ENCODE measurements at places on chromosomes 1 and 21.
A peak's percentile ranks its signal among the peaks of the same experiment; 100 is the strongest.

GRCh38 chr1:54124472-54124871 is 28.3 kb downstream of the CDCP2 start:
- DNase-seq, result no peak

DNA sequence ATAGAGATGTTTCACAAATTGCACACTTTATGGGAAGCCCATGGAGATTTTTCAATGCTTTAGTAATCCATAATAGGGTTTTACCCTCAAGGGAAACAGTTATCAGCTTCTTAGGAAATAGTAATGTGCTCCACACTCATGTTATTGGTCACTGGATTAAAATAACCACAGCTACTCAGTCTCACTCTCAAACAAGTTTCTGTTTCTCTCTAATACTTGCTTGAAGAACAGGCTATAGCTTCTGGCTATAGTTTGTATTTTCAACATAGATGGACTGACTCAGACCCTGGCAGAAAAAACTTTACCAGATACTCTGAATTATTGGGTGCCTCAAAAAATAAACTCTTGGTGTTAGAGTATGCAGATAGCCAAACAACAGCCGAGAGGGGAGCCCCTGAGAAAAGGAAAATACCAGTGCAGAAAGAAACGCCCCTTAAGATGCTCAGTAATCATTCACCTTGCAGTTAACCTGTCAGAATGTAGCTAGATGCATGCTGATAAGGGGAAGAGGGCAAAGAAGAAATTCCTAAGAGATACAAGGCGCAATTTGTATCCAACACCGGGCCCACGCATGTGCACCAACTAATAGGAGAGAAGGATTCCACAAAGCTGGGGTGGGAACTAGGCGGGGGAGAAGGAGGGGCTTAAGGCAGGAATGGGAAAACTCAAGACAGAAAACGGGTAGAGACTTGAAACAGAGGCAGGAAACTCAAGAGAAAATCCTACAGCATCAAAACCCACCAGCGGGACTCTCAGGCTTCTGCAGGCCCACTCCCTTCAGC is 30.4 kb upstream of the PDE4B start:
- no peak for DNase-seq

- DNase-seq, result no peak
These were observed 77.4 kb upstream of the SLFNL1 start for GRCh38 chr1:41098730-41099460.

DNA sequence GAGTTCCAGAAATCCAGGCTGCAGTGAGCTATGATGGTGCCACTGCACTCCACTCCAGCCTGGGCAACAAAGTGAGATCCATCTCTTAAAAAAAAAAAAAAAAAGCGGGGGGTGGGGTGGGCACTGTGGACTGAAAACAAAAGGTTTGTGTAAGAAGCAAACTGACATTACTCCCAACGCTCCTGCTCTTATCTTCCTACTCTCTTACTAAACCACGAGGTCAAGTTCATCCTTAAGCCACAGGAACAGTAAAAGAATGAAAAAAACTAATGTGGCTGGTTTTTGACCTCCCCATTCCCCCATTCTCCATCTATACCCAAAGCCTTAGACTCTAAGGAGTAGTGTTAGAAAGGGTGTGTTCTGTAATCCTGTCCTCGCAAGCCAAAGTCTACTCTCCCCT is 30.8 kb downstream of the TFAP2E start:
- DNase-seq, result no peak

DNA sequence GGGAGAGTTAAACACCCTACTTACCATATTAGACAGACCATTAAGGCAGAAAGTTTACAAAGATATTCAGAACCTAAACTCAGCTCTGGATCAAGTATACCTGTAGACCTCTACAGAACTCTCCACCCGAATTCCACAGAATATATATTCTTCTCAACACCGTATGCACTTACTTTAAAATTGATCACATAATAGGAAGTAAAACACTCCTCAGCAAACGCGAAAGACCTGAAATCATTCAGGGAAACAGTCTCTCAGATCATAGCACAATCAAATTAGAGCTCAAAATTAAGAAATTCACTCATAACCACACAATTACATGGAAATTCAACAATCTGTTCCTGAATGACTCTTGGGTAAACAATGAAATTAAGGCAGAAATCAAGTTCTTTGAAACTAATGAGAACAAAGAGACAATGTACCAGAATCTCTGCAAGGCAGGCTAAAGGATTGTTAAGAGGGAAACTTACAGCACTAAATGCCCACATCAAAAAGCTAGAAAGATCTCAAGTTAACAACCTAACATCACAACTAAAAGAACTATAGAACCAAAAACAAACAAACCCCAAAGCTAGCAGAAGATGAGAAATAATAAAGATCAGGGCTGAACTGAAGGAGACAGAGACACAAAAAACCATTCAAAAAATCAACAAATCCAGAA is 19.1 kb downstream of the CD84 start:
- no peak for DNase-seq

- no peak for DNase-seq
These were observed 201.2 kb upstream of the L1TD1 start for GRCh38 chr1:61993331-61993961.

DNA sequence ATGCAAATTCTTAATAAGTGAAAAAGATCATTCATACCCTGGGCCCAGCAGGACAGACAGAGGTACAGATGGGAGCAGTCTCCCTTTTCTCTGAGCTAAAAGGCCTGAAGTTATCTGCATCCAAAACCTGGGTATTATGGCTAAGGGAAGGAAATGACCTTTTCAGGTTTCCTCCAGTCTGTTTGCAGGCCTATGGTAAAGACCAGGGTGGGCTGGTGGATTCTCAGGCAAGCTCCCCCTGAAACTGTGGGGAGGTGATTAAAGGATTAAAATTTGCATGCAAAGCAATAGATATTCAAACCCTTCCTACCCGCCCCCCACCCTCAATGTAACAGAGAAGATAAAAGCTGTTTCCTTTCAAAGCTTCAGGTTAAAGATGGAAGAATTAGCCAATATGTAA is 471.8 kb upstream of the RUNX1 start:
- no peak for DNase-seq

DNA sequence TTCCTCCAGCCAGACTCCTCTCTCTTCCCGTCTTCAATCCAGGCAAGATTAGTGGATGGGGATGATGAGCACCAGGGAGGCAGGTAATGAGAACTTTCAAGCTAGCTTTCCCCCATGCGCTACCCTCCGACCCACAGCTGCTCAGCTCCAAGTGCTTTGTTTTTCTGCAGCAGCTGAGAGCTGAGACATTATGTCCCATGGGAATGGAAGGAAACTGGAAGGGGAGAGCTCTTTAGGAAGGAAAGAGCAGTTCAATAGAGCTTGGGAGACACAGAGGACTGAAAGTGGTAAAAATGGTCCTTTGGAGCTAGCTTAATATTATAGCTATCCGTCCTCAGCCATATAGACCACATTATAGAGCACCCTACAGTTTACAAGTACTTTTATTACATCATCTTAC is 39.8 kb downstream of the RAB3B start:
- no peak for DNase-seq

GRCh38 chr1:160607011-160607671 is 27.8 kb upstream of the CD84 start:
- DNase-seq, result peak; percentile 61

DNA sequence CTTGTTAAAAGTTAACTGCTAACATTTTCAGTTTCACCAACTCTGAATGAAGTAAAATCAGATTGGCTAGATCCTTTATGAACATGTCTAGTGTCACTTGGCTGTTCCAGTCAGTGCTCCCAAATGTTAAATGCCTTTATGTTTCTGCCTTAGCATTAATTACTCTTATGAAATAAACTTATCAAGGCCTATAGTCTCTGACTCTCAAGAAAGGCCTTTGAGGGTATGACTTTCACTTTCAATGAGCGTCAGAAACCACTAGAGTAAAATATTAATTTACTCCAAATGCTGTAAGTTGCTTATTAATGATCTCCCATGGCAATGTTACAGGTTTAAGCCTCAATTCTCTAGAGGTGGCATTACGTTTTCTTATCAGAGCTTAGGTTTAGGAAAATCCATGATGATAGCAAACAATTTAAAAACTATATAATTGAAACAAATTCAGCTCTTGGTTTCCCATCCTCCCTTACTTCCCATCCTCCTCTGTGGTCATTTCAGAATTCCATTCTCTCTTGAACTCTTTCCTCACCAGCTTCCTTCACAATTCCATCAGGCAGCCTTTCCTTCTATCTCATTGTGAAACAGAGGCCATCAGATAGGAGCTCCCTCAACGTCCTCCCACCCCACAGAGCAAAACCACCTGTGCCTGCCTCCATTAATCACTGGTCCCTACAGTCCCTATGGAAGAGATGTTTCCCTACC is 108.6 kb upstream of the COP1 start:
- no peak for DNase-seq

GRCh38 chr1:205670150-205670446 is 10.2 kb downstream of the SLC45A3 start:
- no peak for DNase-seq

GRCh38 chr21:32312976-32313375 is 14.3 kb downstream of the MRAP start:
- DNase-seq, result no peak

DNA sequence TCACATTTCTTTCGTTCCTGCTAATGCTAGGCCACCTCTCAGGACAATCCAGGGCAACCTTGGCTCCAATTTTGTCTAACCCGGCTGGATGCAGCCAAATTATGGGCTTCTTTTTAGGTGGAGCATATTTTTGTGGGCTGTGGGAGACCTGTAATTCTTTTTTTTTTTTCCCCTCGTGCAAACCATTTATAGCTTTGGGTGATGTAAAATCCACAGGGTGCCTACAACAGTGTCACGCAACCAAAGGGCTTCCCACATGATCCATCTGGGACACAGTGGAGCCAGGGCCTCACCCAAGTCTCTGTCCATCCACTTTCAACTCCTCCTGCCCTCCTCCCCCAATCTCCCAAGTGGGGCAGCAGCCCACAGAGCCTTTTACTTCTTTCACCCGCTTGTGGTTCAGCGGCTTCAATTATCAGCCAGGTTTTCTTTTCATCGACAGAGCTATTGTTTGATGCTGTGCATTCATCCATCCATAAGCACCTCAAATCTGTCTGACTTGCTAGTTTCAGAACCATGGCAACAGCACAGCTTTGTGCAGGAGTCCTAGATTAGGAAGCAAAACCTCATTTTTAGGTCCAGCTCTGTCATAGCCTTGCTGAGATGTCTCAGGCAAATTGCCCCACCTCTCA is 10.0 kb upstream of the OVAAL start:
- DNase-seq, result no peak

- DNase-seq, result no peak
These were observed 16.6 kb downstream of the ANGPTL3 start for GRCh38 chr1:62613890-62614289.

GRCh38 chr1:5812295-5812694 is 179.9 kb downstream of the NPHP4 start:
- no peak for DNase-seq

- peak; percentile 54 for DNase-seq
These were observed 3.9 kb downstream of the RCC1 start for GRCh38 chr1:28509705-28510272.

DNA sequence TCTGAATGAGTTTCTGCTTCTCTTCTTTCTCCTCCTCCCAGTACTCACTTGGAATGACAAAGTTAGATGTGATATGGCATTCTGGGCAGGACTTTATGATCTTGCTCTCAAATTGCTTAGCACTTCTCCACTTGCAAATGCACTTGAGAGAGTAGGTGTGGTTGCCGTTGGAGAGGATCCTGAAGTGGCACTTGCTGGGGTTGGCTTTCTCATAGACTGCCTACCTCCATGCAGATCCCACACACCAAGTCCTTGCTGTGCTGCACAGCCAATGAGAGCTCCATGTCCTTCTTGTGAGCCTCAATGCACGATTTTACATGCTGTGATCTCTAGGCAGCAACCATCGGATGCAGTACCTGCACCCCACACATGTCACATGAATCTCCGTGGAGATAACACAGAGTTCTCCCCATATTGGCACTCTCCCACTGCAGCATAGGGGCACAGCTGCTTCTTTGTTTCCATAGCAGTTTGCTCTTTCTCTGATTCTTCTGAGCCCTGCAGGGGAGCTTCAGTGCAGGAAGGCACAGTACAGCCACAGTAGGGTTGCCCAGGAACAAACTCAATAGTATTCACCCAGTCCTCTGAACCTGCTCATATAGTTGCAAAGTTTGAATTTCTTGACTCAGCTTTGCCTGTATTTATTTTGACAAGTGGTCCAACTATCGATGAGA is 45.2 kb downstream of the ZNF691 start:
- no peak for DNase-seq

DNA sequence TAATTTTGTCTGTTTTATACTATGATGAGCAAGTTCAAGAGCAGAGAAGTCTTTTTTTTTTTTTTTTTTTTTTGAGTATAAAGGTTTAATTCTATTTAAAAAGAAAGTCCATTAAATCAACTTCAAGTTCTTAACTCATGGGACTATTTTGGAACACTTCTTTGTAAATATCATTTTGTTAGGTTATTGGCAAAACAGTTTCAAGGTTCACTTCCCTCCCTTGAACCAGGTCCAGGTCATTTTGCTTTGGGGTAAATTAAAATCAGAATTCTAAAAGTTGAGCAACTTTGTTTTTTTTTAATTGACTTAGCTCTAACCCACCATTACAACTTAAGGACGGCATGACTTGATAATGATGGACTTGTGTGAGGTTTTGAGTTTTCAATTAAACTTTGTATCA is 72.3 kb downstream of the WLS start:
- no peak for DNase-seq

DNA sequence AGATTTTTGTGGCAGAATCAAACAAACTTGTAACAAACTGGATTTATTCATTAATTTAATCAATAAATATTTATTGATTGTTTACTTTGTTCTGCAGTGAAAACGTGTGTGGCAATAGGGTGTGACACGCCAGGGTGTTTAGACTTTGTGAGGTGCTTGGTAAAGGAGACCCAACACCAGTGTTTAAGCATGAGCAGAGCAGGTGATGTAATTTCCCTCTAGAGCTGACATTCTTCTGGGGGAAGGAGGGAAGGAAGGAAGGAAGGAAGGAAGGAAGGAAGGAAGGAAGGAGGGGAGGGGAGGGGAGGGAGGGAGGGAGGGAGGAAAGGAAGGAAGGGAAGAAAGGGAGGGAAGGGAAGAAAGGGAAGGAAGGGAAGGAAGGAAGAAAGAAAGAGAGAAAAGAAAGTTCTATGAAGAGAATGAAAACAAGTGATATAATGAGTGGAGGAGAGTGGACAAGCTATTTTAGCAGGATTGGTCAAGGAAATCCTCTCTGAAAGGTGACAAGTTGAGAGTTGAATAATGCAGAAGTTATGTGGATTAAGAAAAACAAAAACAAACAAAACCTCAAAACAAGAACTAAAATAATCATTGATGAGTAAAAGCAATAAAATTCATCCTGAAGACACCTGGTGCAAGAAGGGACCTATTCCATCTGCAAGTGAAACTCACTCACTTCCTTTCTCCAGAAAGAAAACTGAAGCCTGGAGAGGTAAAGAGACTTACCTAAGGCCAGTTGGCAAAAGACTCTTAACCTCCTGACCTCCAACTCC is 60.8 kb downstream of the TSEN15 start:
- no peak for DNase-seq

- no peak for DNase-seq
These were observed 41.0 kb downstream of the TGFBR3 start for GRCh38 chr1:91844862-91845528.

- DNase-seq, result no peak
These were observed 94.7 kb downstream of the CCDC185 start for GRCh38 chr1:223487887-223488259.

- DNase-seq, result no peak
These were observed 27.1 kb downstream of the MAEL start for GRCh38 chr1:167016100-167016750.
